ENCODE measurements at places on chromosomes 3 and 15.

DNA sequence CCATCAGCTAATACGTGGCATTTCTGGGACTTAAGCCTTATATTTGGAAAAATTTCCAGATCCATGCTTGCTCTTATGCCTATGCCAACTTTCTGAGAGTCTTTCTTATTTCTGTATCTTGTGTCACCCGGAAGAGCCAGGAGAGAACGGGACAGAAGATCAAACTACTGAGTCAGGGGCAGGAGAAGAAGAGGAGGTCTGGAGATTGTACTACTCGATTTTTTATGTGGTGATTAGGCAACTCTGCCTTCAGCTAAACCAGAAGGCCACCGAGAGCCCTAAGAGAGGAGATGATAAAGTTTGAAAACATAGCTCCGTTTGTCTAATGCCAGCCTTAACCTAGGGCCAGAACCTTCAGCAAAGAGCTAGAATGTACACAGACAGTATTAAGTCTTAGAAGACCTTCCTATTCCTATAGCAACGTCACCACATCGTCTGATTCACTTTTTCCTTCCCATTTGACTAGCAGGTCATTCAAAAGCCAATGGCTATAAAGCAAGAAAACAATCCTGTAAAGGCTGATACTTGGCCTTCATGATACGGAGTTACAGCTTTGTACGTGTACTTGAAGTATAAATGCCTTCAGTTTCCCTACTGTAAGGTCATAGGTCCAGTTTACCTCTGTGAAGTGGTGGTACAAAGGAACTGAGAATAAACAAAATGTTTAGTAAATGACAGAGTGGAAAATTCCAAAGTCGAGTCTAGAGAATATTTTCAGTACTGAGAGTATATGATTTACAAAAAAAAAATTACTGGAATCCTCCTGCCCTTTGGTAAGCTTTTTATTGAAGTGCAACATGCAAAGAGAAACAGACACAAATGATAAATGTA is 96.1 kb upstream of the ICE2 start:
- no peak for DNase-seq

- no peak for DNase-seq
These were observed 78.5 kb upstream of the CHD2 start for GRCh38 chr15:92821491-92822116.

DNA sequence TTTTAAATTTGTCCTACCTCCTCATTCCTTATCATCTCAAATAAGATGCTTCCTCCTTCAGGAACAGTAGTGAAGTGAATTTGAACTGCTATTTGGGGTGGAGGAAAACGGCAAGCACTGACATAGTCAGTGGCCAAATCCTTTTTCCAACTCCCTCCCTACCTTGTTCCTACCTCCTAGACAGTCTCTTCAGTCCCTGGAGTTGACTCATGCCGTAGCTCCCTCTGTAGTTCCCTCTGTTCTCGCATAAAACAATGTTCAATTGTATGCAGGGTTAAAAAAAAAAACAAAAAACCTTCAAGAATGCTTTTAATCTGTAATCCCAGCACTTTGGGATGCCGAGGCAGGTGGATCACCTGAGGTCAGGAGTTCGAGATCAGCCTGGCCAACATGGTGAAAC is 1.4 kb downstream of the UBR1 start:
- DNase-seq = no peak

GRCh38 chr3:61627768-61628185 is 66.4 kb downstream of the PTPRG start:
- no peak for DNase-seq

DNA sequence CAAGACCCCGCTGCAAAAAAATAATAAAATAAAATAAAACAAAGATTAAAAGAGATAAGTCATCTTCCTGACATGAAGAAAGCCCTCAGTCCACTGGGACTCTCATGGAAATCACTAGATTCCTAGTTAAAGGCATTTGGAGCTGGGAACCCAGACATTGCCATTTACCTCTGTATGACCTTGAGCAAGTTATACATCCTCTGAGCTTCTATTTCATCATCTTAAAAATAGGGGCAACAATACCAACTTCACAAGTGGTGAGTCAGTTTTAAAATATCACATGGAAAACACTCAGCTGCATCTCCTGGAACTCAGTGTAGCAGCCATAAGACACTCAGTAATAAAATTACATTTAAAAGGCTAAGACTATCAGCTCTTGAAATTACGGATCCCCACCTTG is 334.8 kb downstream of the ERC2 start:
- DNase-seq = no peak

GRCh38 chr3:13013151-13013561 is 60.1 kb downstream of the IQSEC1 start:
- DNase-seq = no peak

DNA sequence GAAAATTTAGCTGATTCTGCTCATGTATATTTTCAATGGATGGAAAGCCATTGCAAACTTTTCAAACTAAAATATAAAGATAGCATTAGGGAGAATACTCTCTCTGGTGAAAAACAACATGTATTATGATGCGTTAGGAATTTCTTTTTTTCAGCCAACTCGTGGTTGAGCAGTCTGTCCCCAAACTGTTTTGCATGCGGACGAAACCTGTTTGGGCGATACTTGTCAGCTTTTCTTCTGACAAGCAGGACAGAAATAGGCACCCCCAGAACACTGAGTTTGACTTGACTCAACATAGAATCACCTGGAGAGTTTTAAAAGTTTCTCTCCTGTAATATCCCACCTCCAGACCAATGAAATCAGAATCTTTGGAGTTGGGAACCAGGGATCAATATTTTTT is 417.5 kb upstream of the TPRG1 start:
- DNase-seq = peak; percentile 27

- DNase-seq = no peak
These were observed 215.5 kb downstream of the PDZRN3 start for GRCh38 chr3:73409138-73409763.

DNA sequence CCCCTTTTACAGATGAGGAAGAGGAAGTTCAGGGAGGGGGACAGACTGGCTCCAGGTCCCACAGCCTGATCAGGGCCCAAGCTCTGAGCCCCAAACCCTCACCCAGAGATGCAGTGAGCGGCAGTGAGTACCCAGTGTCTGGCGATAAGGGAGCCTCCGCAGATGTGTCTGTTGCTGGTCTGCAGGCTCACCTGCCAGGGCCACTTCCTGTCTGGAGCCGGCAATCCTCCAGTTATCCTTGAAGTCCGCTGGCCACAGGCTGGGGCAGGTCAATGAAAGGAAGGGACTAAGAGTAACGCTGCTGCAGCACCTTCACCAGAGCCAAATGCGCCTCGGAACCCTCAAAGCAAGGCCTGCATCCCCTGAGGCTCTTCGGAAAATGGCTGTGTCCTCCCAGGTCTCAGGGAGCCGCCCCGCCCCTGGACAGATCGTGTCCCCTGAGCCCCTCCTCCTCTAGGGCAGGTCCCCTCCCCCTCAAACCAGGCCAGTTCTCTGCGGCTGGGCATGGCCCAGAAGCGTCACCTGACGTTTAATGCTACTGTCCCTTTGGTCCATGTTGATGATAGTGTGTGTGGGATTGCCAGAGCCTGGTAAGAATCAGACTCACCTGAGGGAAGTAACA is 51.5 kb downstream of the MYL3 start:
- no peak for DNase-seq

- no peak for DNase-seq
These were observed 7.8 kb upstream of the AEN start for GRCh38 chr15:88613074-88613944.

- no peak for DNase-seq
These were observed 59.4 kb downstream of the CMSS1 start for GRCh38 chr3:99877031-99877579.

DNA sequence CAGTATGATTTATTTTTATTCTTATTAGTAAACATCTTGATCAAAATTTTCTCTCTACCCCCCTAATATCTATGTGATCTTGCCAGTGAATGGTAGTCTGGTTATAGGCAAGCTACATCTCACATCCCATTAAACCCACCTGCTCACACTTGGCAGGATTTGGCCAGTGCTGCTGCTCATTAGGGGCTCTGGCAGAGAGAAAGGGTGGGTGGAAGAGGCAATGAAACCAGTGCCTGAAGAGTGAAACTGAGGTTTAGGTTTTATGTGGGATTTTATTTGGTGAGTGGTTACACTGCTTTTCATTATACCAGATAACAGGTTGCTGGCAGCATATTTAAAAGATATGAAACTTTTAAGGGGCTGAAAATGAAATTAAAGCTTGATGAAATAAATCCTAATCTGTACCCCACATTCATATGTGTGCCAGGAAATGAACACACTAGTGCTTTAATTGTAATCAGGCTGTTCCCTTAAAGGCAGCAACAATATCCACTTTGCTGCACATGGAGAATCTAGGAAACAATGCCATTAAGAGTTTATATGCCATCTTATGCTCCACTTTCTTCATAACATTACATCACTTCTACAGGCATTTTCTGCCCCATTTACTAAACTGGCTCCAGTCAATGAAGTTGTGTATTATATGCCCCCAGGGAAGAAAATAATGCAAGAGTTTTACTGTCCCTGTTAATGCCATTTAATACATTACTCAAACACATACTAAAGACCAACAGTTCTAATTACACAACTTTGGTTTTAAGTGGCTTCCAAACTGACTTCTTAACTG is 688.7 kb downstream of the MECOM start:
- no peak for DNase-seq

- no peak for DNase-seq
These were observed 222.2 kb downstream of the EPHB1 start for GRCh38 chr3:135017003-135017893.

DNA sequence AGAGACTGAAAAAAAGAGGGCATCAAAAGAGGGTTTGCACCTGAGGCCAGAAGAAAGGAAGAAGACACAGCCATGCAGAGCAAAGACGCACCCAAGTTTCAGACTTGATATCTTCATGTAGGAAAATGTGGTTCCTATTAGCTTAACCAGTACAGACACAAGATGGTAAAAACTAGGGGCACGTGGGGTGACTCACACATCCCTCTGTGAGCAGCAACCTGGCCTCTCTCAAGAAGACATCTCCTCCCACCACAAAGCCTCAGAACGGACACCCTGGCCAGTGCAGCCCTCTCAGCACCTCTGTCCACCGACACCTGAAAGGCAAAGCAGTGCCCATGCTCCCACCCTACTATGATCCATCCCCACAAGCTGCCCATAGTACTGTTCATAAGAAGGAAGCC is 33.3 kb downstream of the GLB1 start:
- DNase-seq = peak; percentile 68

DNA sequence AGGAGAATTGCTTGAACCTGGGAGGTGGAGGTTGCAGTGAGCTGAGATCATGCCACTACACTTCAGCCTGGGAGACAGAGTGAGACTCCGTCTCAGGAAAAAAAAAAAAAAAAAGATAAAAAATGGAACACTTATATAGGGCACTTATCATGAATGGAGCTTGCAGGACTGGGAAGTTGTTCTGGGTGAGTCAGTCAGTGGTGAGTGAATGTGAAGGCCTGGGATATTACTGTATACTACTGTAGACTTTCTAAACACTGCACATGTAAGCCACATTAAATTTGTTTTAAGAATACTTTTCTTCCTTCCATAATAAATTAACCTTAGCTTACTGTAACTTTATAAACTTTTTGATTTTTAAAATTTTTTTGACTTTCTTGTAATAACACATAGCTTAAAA is 59.8 kb downstream of the SFMBT1 start:
- no peak for DNase-seq

GRCh38 chr3:113754494-113755159 is 7.8 kb downstream of the ATP6V1A start:
- DNase-seq = peak; percentile 77

DNA sequence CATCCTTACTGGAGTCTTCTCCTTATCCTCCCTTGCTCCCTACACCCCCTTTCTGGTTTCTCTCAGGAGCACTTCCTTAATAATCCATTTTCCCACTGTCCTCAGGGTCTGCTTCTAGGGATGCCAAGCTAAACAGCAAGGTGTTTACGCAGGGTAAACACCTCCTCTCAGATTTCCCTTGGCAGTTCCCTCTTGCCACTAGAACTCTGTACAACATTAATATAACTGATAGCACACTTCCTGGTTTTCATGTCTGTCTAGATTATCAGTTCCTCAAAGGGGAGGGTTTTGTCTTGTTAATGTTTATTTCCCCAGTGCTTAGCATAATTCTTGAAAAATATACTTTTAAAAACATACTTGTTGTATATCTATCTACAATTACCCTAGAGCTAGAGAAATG is 118.0 kb upstream of the SLC24A5 start:
- DNase-seq = no peak

DNA sequence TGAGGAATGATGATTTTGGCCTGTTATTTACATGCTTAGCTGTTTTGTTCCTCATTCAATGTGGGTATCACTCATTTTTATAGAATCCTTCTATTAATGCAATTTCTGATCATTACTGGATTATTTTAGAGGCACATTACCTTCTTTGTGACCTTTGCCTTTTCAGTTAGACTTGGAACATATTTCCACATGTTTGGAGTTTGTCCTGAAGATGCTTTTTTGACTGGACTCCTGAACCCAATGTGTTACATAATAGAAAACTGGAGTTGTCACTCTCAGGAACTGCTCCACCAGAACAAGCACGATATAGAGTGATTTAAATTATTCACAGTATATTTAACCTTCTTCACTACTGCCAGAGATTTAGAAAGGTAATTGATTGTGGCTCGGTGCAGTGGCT is 59.5 kb downstream of the TP63 start:
- DNase-seq = no peak

DNA sequence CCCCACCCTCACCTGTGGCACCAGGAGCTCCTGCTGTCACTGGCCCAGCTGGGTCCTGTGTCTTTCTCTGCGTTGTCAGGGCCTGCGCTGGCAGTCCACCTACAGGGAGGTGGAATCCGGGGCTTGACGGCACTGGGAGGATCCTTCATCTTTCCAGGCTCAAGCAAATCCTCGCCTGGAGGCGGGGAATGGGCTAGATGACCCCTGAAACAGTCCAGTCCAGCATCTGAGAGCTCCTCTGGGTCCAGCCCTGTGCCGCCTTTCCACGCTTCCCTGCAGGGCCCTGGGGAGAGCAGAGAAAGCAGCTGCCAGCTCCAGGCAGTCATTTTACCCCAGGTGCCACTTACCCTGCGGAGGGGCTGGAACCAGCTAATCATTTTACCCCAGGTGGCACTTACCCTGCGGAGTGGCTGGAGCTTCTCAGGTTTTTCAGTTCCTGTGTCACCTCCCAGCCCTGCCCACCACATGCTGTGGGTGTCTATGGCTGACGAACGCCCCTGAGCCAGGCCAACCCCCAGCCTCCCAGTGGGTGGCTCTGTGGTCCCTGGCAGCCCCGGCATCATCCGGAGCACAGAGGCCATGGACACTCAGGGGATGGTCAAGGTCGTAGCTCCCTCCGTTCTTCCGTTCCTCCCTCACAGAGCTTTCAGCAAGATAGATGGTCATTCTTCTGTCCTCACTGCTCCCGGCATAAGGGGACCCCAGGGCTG is 17.9 kb upstream of the ADIPOQ start:
- DNase-seq = no peak

DNA sequence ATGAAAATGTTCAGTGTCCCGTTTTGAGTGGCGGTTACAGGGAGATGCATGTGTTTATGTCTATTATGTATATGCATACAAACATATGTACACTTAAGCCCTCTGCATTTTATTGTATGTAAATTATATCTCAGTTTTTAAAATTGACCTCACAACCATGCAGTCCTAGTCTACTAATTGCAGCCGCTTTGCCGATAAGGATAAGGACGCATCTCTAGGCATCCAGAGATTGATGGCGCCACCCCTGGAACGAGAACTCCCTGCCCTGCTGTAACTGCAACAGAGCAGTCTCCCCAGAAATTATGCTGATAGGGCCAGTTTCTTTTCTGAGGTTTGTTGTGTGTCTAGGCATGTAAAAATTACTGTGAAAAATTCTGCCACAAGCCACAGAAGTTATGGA is 40.4 kb upstream of the TUBGCP5 start:
- DNase-seq = no peak

All from B cell (primary cell).